ENCODE measurements at places on chromosomes 12 and 14.

DNA sequence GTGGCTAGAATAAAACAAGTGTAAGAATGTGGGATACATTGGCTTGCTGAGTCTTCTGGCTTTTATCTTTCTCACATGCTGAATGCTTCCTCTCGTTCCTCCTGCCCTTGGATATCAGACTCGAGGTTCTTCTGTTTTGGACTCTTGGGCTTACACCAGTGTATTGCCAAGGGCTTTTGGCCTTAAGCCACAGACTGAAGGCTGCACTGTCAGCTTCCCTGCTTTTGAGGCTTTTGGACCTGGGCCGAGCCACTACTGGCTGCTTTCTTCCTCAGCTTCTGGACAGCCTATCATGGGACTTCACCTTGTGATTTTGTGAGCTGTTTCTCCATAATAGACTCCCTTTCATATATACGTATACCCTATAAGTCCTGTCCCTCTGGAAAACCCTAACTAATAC lies 300.9 kb upstream of the STXBP6 start:
- no peak for DNase-seq

- DNase-seq: no peak
These were observed 309.9 kb downstream of the BCL11B start for GRCh38 chr14:98962118-98962517.

DNA sequence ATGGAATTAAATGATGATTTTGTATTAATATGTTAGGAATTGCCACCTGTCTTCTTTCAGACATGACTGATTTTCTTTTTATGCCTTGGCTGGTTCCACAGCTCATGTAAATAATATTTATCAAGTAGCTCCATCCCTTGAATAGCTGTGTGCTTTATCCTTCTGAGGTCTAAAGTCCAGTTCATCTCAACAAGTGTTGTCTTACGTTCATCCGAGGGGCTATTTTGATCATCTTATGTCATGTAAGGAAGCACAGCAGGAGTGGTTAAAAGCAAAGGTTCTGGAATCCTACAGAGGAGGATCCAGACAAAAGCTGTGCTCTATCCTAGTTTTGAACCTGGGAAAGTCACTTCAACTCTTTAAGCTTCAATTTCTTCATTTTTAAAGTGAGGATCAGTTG lies 123.7 kb upstream of the ATP2B1 start:
- DNase-seq: no peak

GRCh38 chr12:54859502-54859901 lies 5.2 kb downstream of the MUCL1 start:
- no peak for DNase-seq

GRCh38 chr14:100348253-100348729 lies 25.2 kb downstream of the SLC25A47 start:
- DNase-seq: no peak

DNA sequence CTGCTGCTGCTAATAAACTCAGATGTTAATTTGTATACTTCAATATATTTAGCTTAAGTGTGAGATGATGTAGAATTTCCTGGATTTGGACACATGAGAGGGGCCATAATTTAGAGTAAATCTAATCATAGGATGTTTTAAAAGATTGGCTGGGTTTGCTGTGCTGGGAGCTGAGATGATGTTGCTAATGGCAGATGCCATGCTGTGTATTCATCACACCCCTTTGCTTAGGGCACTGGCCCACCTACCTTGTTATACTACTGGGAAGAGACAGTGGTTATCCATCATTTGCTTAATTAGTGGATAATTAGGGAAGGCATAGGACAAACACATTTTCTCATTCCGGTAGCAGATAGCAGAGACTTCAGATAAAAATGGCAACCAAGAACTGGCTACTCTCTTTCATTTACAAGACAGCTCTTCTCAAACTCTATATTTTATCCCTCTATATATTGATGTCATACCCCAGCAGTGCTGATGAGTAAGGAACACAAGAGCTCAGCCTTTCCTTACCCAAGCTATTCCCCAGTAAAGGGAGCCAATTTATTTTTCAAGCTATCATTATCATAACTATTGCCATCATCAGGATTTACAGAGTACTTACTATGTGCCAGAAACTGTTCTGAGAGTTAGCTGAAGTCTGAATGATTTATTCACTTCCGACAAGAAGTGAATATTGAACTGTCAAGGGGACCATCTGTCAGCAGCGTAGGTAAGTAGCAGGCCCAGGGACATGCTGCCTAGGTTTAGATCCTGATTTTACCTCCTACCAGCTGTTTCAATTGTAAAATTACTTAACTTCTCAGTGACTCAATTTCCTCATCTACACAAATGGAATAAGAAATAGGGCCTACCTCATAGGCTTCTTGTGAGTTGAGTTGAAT lies 204.6 kb upstream of the FLRT2 start:
- no peak for DNase-seq

- no peak for DNase-seq
These were observed 227.1 kb downstream of the C12orf50 start for GRCh38 chr12:87801860-87802720.

- DNase-seq: peak; percentile 34
These were observed 5.3 kb downstream of the OASL start for GRCh38 chr12:121033625-121034349.
